Activated CD4-positive, CD25-positive, alpha-beta regulatory T cell treated with anti-CD3 and anti-CD28 coated beads, Interleukin-2, amount 50 U/mL, for 16 hours (primary cell): ENCODE measurements at places on chromosomes 2 and 18.

DNA sequence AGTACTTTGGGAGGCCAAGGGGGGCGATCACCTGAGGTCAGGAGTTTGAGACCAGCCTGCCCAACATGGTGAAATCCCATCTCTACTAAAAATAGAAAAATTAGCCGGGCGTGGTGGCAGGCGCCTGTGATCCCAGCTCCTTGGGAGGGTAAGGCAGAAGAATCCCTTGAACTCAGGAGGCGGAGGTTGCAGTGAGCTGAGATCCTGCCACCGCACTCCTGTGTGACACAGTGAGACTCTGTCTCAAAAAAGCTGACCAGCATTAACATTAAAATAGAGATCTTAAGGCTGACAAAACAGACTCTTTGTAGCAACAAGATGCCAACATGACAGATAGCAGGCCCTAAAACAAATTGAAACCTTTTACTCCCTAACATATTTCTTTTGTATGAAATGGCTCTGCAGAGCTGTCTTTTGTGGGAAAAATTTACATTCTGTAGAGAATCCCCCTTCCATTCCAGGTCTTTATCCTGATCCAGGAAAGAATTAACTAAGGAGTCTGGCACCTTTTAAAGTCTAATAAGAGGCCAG is 213.9 kb downstream of the RAB3GAP1 start:
- DNase-seq = no peak

GRCh38 chr2:204611764-204612163 is 66.5 kb downstream of the PARD3B start:
- DNase-seq = no peak

- no peak for DNase-seq
Measured at GRCh38 chr18:63741769-63742168, 33.4 kb upstream of the SERPINB7 start.

- DNase-seq = no peak
Measured at GRCh38 chr18:3703732-3704176, 253.8 kb downstream of the TGIF1 start.

GRCh38 chr2:215711471-215712034 is 275.7 kb upstream of the FN1 start:
- no peak for DNase-seq

GRCh38 chr2:96694279-96694678 is 45.6 kb downstream of the LMAN2L start:
- DNase-seq = no peak

DNA sequence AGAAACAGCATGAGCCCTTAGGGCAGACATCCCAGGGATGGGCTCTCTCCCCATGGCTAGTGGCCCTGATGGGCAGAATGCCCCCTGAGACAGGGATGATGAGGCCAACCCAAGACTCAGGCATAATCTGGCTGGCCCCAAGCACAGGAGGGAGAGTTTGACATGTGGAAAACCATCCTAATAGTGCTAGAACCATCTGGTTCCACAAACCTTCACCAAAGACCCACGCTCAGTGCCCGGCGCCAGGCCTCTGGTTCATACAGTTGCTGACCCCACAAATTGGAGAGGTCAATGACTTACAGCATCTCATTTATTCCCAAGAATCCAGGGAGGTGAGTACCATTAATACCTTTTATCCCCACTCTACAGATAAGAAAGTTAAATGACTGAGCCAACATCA is 95.5 kb downstream of the TNS1 start:
- DNase-seq = no peak

DNA sequence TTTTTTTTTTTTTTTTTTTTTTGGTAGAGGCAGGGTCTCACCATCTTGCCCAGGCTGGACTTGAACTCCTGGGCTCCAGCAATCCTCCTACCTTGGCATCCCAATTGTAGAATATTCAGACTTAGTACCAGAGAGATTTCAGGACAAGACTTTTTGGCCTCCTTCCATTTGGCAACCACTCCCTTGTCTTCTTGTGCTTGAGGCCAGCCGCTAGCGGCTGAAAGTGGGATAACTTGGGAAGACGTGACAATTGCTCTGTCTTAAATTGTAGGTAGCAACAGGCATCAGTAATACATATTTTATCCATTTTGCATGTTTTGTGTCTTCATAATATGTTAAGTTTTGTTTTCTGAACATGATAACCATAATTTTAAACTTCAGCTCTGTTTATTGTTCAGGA is 53.3 kb upstream of the TTN start:
- DNase-seq = no peak

DNA sequence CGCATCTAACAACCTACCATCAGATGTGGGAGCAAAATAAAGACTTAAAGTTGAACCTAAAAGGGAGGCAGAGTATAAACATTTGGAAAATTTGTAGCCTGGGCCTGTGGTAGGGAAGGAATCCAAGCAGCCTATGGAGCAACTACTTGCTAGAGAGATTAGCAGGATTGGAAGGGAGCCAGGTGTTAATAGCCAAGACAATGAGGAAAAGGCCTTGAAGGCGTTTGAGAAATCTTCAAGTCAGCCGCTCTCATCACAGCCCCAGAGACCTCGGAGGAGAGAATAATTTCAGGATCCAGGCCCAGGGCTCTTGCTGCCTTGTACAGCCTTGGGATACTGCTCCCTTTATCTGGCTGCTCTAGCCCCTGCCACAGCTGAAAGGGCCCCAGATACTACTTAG is 219.7 kb downstream of the THSD7B start:
- no peak for DNase-seq
